ENCODE measurements at places on chromosomes 16 and 17.

DNA sequence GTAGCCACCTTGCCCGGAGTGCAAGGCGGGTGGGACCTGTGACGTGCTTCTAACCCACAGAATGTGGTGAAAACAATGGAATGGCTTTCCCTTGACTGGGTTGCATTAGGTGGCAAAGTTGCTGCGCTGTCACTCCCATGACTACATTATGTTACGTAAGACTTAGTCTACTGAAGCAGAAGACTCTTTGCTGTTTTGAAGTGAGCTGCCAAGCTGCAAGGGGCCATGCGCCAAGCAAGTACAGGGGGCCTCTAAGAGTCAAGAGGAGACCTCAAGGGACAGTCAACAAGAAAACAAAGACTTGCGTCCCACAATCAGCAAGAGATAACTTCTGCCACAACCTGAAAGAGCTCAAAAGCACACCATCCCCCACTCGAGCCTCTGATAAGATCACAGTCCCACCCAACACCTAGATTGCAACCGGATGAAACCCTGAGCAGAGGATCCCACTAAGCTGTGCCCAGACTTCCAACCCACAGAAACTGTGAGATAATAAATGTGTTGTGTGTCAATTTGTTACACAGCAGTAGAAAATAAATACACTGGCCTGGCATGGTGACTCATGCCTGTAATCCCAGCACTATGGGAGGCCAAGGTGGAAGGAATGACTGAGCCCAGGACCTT is 16.5 kb downstream of the ANKRD11 start:
- no peak for DNase-seq

- no peak for DNase-seq
Measured at GRCh38 chr16:78925083-78925767, 675.3 kb downstream of the MAF start.

DNA sequence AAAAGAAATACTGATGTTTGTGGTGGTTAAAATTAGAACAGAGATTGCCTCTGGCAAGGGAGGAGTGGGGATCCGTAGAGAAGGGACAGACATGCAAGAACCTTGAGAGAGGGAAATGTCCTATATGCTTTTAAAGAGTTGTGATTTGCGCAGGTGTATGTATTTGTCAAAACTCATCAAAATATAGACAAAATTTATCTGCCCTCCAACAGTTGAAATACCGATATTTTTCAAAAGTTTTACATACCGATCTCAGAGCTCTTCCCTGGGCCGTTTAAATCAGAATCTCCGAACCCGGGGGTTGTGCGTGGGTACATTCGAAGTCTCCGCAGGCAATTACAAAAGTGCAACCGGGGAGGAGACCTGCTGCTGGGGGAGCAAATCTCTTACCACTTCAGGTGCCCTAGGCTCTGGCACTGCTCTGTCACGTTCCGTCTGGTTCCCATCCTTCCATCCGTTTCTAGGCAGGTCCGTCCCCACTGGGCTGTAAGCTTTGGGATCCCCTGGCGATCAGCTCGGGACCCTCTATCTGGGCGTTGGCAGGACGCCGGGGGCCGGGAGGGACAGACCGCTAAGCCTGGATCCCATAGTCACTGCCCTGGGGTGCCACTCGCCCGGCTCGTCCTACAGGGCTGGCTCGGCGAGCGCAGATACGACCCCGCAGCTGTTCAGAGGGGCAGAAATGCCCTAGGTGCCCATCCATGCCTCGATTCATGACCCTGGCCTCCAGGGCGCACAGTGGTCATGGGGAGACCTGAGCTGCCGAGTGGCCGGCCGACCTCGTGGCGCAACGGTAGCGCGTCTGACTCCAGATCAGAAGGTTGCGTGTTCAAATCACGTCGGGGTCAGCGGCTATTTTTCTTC is 4.2 kb downstream of the BORCS6 start:
- no peak for DNase-seq

GRCh38 chr17:4256952-4257351 is 6.8 kb downstream of the ANKFY1 start:
- DNase-seq = no peak

DNA sequence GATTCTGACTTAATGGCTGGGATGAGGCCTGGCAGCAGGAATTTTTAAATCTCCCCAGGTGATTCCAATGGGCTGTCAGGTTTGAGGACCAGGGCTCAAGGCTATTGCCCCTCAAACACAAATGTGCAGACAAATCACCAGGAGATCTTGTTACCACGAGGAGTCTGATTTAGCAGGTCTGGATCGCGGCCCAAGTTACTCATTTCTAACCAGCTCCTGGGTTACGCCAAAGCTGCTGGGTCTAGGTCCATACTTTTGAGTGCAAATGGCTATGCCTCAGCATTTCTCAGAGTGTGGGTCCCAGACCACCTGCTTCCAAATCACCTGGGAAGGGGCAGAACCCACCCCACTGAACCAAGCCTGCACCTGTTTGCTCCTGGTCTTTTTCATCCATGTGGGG is 33.1 kb downstream of the CNGB1 start:
- no peak for DNase-seq

- no peak for DNase-seq
Measured at GRCh38 chr17:42474276-42474675, 15.6 kb downstream of the ATP6V0A1 start.
